ENCODE measurements at places on chromosomes 12 and 14.

GRCh38 chr12:123293178-123293760 lies 21.6 kb upstream of the CDK2AP1 start:
- DNase-seq = no peak

GRCh38 chr12:54984658-54985376 lies at the start of gene TESPA1:
TSS of gene TESPA1 (minus strand) at chr12:54984762. CDS start at chr12:54974562, 10,200 bp downstream.
- DNase-seq = peak; percentile 93

- no peak for DNase-seq
These were observed 334.1 kb upstream of the RGS6 start for GRCh38 chr14:71597955-71598660.

DNA sequence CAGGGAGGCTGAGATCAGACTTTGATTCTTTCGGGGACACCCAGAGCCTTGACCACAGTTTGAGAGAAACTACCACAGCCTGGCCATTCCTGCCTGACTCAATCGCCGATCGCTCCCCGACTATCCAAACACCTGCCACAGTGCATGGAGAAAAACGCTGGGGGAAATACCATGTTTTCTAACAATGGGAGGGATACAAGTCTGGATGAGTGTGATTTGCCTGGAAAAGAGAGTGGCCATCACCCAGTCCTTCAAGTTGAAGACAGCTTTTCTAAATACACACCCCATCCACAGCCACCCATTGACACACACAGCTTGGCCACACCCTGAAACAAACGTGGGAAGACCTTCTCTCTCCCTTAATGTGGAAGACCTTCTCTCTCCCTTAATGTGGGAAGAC lies 6.7 kb upstream of the VASH1 start:
- DNase-seq = no peak

GRCh38 chr12:92051441-92051840 lies 94.2 kb downstream of the BTG1 start:
- no peak for DNase-seq

DNA sequence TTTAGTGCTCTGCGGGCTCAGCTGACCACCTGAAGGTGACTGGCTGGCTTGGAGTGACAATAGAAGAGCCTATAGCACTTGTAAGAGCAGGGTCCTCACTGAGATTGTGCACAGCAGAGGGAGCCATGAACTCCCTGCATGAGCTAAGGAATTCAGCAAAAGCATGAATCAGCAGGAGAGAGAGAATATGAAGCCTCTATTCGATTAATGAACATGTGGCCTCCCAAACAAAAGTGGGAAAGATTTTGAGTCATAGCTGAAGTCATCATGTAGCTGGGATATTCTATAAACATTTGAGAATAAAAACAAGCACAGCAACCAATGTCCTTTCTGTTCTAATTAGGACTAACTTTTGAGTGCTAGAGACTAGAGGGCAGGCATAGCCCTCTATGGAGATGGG lies 626.6 kb downstream of the DIO2 start:
- DNase-seq = no peak

DNA sequence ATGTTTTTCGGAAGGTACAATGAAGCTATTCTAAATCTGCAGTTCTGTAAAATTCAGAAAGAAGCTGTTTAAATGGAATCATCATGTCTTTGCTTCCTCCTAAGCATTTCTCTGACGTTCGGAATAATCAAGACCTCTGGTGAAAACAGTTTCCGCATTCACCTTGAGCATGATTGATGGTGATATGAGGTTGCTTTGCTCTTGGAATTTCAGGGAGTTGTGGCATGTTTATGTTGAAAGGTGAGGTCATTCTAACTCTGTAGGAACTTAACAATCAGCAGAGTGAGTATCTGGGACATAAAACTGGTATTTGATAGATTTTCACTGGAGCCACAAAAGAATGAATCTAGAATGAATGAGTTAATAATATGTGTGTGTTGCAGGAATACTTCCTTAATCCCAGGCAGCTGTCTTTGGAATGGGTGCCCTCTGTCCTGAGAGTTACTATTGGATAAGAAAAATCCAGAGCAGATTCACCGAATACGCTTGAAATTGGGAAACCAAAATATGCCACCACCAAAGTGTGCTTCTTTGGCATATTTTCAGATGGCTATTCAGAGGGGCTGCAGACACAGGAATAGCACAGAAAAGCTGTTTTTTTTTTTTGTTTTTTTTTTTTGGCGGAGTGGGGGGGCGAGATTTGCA lies 599.1 kb downstream of the CCER1 start:
- no peak for DNase-seq

DNA sequence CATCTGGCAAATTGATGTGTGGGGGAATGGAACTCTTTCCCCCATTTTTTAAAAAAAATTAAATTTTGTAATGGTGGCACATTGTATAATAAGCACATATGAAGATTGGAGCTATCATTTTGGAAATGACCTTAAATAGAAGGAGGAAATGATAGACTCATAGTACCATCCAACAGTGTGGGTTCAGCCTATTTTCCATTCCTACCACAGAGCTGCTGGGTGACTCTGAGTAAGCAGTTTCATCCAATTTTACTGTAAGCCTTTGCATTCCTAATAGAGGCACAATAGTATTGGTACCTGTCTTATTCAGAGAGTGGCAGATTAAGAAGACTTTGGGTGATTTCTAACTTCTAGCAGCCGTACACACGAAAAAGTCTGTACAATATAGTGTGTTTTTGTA lies 304.5 kb downstream of the RAD51B start:
- DNase-seq = no peak

DNA sequence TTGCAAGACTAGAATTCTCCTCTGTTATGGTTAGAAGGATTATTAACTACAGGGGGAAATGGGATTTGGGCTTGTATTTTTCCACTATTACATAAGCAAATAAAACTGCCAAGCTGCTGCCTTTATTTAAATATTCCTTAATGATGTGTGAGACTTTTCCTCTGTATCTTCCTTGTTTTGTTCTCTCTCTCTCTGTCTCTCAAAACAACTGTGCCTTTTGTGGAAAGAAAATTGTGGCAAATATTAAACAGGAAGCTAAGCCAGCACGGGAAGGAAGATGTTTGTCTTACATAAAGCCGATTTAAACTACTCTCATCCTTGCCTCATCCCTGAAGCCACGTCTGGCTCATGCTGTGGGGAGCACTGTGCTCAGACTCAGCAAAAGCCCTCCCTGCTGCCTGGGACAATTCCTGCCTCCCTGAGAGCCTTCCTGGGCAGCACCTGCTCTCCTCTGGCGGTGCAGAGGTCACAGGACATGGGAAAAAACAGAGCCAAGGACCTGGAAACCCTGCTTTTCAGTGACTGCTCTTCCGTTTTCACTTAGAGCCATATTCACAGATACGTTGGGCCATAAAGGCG lies 237.2 kb downstream of the SLC15A4 start:
- DNase-seq = no peak

GRCh38 chr12:117025481-117026151 lies 73.6 kb downstream of the TESC start:
- DNase-seq = peak; percentile 96

DNA sequence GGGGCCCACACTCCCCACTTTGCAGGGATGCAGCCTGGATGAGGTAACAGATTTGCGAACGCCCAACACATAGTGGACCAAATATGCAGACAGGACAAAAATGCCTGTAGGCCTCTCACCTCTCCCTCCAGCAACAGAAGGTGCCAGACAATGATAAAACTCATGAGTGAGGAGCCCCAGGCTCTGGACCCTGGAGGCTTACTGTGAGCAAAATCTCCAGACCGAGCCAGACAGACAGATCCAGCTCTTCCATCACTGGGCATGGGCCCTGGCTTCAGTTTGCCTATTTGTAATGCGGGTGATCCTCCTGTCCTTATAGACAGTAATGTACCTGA lies 42.3 kb downstream of the IRF2BPL start:
- DNase-seq = no peak

GRCh38 chr12:4448943-4449850 lies 3.6 kb upstream of the FGF6 start:
- no peak for DNase-seq

GRCh38 chr12:85920324-85920947 lies 46.3 kb downstream of the NTS start:
- DNase-seq = peak; percentile 66

DNA sequence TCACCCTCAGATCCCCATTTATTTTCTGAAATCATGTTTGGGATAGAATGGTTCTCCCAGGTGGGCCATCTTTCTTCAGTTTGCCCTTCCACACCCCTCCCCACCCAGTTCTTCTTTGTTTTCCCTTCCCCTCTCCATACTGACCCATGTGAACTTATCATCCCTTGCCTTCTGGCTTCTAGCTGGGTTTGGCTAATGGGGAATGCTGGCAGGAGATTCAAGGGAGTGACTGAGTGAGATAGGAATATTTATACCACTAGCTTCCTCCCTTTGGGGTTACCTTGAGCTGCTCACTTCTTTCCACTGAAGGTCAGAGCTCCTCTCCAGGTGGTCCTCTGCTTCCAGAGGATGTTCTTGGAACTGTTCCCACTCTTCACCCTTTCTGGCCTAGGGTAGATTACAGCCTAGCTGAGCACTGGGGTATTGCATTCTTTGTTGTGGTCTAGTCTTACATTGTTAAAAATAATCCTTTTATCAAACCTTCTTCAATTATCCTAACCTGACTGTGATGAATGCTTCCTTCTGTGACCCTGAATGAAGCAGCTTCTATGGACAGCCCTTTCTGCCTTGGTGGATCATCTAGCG lies 88.3 kb upstream of the ATP2B1 start:
- DNase-seq = no peak

- no peak for DNase-seq
These were observed 46.3 kb downstream of the MON2 start for GRCh38 chr12:62512901-62513300.

DNA sequence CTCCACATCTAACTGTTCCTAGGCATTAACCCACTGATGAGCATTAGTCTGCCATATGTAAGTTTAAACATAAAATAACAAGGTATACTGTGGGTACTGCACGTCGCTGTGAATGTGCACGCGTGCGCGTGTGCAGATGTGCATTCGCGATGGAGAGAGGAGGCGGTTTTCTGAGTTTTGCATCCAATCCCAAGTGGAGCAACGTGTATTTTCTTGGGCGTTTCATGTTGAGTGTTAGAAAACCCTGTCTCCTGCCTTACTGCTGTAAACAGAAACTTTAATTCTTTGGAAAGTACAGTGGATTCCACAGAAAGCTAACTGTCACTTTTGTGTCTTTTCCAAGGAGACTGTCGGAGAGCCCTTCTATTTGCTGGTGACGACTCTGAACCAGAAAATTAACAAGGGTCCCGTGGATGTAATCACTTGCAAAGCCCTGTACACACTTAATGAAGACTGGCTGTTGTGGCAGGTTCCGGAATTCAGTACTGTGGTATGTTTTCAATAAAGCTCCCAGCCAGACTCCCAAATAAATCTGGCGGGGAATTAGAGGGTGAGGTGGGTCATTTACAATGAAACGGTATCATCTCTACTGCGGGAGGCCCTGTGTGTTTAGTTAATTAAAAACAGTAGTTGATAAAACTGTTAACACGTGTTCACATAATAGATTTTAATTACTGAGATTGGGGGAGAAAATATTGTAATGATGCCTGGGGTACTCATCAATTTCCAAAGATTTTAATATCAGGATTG lies 116.5 kb downstream of the PLXNC1 start:
- DNase-seq = no peak

DNA sequence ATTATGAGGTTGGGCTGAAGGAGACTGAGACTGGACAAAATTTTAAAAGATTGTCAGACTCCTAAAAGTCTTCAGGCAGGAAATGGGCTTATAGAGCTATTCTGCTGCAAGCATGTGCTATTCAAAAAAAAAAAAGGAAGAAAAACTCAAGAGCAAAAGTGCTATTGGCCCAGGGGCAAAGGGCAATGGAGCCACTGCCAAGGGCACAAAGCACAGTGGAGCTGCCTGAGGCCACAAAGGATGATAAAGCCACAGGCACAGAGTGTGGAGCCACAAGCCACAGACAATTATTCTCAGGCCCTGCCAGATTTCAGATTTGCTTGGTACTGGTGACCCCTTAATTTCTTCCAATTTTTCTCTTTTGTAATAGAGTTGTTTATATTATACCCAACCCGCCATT lies 29.6 kb upstream of the GRIN2B start:
- no peak for DNase-seq

- no peak for DNase-seq
These were observed 15.9 kb downstream of the ZCRB1 start for GRCh38 chr12:42309996-42310395.

DNA sequence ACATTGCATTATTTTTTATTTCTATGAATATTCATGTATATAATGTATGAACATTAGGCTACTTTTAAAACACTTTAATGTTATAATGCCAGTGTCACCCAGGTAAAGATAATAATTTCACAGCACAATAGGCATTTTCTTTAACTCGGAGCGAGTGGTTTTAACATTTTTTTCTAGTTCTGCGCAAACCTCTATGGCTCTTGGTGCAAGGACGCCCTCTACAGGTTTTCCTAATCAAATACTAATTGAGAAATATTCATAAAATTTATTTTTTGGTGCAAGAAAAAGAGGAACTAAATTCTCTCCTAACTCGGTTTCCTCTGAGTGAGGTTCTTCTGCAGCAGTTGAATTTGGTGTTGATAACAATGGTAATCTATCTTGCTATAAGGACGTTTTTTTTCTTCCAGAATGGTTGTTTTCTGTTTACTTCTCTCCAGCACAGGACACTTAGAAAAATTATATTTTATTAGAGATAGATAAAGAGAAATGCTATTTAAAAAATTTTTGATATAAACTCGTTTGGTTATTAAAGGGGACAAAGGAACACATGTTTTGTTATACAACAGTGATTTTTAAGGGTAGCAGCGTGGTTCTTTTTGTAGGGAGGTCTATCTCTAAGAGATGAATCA lies 2.4 kb upstream of the WIF1 start:
- DNase-seq = peak; percentile 56

GRCh38 chr12:120925740-120926563 lies 21.8 kb upstream of the SPPL3 start:
- DNase-seq = no peak

DNA sequence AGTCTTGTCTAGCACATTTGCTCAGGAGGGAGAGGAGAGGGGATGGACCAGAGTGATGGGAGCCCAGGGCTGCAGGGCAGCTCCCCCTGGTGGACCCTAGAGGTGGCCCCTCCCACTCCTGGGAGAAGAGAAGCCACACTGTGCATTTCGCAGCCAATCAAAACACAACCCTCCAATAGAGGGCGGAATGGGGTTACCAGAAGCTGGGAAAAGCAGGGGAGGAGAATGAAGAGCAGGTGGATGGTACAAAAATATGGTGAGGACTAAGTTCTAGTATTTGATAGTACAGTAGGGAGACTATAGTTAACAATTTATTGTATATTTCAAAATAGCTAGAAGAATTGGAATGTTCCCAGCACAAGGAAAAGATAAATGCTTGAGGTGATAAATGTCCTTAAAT lies 23.6 kb downstream of the VASH1 start:
- DNase-seq = peak; percentile 34

GRCh38 chr12:29081101-29081500 lies 68.0 kb upstream of the FAR2 start:
- no peak for DNase-seq
